Substantia nigra (tissue), 51 donors: ENCODE measurements at places on chromosomes 3 and 15.

- DNase-seq: no peak
Measured at GRCh38 chr15:66730168-66731021, 28.4 kb downstream of the SMAD6 start.

GRCh38 chr3:87468938-87469337, 192.6 kb upstream of the POU1F1 start:
- no peak for DNase-seq

DNA sequence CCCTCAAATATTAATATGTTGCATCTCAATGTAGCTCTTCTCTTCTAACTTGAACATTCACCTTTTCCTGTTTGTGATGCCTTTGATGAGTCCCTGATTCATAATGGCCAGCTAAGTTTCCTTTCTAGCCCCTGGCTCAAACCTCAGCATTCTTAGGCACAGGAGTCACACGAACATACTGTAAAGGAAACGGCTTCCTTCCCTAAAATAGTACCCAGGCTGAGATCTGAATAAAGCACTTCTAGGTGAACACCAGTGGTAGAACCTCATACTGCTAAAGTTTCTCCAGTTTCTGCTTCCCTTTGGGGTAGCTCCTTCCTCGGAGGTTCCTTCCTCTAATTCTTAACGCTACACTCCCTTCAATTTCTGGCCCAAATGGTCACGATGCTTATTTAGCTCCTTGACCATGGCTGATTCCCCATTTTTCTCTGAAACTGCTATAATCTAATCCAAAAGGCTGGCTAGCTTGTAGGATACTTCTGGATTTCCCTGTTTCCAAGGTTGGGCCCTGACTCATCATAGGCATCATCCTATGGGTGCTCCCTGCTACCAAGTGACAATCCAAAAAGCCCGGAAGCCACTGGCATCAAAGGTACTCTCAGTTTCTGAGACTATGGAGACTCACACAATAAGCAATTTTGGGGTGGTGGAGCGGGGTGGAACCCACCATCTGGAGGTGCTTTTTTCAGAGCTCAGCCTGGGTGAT, 2.4 kb downstream of the ANAPC13 start:
- no peak for DNase-seq

DNA sequence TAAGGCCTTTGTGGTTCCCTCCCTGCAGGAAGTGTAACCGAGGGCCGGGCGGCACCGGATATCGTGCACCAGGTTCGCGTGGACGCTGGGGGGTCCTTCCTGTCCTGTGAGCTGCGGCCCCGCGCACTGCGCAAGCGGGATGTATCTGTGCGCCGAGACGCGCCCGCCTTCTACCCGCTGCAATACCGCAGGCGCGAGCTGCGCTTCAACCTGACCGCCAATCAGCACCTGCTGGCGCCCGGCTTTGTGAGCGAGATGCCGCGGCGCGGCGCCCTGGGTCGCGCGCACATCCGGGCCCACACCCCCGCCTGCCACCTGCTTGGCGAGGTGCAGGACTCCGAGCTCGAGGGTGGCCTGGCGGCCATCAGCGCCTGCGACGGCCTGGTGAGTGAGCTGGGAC, 35.9 kb downstream of the SAXO2 start:
- no peak for DNase-seq

- no peak for DNase-seq
Measured at GRCh38 chr3:152243721-152244516, 24.8 kb upstream of the MBNL1 start.
